ENCODE measurements at places on chromosomes 4 and X.

GRCh38 chrX:66024092-66024467, 15.8 kb downstream of the VSIG4 start:
- no peak for DNase-seq

DNA sequence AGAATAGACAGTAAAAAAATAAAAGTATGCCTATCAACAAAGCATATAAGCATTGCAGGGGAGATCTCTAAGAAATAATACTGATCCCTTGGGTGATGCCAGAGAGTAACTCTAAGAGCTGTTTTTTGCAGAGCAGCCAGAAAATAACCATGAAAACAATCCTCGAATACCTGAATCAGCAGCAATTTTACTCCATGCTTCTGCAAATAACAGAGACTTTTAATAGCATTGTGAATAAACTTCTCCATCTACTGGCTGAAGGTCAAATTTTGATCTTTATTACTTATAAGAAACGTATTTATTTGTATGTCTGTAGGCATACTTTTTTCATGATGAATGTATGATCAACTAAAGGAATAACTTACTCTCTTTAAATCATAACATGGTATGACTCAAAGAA, 334.5 kb downstream of the GALNTL6 start:
- DNase-seq = no peak

DNA sequence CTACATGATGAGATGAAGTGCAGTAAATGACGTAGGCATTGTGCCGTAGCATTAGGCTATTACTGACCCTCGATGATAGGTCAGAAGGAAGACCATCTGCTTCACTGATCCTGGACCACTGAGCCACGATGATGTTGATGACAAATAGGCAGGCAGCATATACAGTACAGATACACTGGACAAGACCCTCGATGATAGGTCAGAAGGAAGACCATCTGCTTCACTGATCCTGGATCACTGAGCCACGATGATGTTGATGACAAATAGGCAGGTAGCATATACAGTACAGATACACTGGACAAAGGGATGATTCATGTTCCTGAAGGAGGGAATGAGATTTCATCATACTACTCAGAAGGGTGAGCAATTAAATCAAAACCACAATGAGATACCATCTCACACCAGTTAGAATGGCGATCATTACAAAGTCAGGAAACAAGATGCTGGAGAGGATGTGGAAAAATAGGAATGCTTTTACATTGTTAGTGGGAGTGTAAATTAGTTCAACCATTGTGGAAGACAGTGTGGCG, 50.9 kb downstream of the BEND4 start:
- no peak for DNase-seq

- no peak for DNase-seq
These were observed 34.3 kb downstream of the SHROOM4 start for GRCh38 chrX:50779694-50780093.

DNA sequence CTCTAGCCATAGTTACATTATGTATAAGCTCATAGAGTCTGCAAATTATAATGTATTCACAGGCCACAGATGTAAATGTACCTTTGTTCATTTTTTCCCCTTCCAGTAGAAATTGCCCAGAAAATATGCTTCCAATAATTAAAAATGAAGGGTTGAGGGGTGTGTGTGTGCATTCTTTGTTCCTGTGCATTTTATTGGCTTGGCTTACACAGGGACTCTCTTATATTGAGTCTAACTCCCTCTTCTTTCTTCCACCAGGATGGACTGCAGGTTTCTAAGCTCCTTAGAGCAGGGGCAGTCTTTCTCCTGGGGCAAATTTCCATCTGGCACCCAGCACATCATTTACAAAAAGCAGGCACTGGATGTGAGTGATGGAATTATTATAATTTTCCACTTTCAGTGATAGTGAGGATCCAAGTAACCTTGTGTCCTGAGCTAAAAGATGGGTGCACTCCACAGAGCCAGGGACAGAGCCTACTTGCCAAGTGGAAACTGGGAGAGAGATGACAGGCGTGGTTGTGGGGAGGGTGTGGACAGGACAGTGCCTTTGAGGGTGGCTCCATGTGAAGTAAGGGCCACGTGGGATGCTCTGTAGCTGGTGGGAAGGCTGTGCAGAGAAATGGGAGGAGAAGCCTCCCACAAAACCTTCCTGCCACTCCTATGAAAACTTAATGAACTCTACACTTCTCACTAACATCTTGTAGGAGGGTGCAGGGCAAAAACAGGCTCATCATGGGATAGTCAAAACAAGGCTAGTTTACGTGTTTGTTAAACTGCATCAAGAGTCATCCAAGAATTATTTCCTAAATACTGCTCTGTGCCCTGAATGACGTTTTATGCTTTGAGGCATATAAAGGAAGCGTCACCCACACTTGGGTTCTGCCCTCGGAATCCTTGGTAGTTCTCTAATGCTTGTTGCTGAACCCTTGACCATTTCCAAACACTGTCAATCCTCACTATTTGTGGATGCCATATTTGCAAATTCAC, 16.0 kb downstream of the IGFBP7 start:
- no peak for DNase-seq

DNA sequence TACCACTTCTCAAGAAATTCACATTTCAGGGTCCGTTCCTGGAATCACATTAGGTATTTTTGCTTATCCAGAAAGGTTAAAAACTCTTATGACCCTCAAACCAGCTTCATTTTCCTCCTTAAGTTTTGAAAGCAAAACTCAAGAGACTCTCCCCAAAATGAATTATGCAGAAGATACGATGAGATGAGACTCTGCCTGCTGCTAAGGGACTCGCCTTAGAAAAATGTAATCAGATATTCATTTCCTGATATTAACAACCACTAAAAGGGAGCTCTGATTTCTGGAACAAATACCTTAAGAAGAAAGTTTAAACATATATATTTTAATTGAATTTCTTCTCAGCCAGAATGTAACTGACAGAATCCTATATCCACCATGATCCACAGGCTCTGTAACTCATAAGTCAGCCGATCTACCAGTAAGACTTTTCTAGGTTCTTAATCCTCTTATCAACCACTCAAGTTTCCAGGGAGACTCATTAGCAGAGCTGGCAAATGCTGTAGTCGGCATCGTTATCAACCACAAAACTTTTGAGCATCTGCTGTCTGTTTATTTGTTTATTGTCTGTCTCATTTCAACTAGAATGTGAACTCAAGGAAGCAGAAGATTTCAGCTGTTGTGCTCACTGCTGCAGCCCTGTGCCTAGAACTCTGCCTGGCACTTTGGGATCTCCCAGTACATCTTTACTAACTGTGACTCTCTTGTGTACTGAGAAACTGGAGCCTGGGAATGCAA, 112.5 kb downstream of the LDB2 start:
- DNase-seq = no peak

DNA sequence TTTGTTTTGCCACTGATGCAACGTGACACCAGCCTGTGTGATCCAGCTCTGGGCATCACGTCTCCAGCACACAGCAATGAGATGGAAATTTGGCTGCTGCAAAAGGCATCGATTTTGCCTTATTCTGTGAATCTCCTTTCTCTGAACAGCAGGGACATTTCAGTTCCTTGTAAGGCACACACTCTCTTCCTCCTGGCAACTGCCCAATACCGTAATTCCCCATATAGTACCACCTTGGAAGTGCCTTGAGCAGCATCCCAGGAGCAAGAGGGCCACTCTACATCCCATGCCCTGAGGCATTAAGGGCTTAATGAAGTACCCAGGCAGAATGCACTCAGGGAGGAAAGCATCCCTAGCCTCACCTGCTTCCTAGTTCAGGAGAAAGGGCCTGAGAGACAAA, 10.5 kb upstream of the MAMLD1 start:
- no peak for DNase-seq

DNA sequence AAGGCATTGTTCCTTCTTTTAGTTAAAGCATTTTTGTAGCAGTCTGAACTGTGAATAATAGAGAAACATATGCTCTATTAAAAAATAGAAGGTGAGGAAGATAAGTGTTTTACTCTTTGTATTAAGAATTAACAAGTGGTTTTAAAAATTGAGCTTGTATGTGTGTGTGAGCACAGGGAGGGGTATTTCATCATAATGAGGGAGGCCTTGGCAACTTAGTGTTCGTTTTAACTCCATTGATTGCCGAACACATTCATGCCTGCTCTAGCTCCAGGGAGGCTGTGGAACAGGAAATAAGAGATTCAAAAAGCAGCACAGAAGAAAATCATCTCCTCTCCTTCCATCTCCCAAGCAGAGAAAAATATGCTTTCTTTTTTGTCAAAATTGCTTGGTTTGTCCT, 14.8 kb downstream of the SHROOM3 start:
- no peak for DNase-seq

GRCh38 chrX:150200820-150201287, 162.3 kb upstream of the MAMLD1 start:
- peak; percentile 92 for DNase-seq

DNA sequence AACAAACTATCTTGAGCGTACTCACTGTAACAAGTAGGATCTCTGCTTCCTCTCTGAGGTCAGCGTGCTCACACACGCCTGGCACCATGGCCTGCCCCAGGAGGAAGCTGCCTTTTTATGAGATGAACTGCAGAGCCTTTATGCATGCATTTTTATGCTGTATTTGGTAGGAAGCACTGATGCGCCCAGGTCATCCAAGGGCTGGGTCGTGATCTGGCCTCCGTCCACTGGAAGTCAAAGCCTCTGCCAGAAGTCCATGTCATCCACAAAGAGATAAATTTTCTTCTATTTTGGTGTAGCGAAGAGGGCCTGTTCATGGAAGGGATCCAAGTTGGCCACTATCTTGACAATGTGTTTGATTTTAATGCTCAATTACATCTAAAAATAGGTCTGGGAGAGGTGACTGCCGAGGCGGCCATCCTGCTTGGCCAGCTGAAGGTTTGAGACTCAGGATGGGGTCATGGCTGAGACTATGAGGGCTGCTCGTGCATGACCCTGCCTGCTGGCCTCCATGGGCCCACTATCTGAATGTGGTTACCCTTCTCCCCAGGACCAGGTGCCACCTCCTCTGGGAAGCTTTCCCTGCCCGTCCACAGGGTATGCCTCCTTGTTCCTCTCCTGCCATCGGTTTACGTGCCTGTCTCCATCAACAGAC, 50.3 kb downstream of the HTRA3 start:
- DNase-seq = no peak

DNA sequence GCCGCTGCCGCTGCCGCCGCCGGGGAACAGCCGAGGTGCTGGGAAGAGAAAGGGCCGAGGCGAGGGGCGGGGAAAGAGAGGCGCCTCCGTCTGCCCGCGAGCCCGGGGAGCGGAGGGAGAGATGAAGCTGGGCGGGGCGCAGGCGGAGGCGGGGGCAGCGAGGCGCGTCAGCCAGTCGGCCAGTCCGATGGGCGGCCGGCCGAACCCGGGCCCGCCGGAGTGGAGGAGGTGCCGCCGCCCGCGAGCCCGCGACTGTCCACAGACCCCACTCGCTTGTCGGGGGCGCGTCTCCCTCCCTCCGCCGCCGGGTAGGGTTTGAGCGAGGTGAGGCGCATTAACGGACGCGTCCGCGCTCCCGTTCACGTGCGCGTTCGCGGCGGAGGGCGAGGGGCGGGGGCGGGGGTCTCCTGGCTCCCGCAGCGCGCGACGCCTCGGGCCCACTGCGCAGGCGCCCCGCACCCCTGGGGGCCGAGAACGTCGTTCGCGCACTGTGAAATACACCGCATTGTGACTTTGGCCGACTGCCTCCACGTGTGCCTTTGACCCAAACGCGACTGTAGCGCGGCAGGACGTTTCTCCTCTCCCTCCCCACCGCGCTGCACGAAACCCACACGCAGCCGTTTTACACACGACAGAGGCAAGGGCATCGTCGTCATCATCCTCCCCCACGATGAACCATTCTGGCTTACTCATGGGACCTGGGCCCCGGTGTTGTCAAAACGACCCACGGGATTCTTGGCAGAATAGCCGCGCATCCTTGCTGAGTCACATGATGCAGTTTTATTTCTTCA, at the start of gene NUDT11:
Gene NUDT11, minus strand, starts transcription at position 92 of the 791 bp plus-strand sequence. CDS start 148 bp downstream, outside the sequence.
- peak; percentile 4 for DNase-seq

- DNase-seq = no peak
These were observed 276.0 kb downstream of the C4orf33 start for GRCh38 chr4:129371926-129372325.

GRCh38 chrX:97389761-97390192, 506.1 kb downstream of the RPA4 start:
- no peak for DNase-seq

- no peak for DNase-seq
These were observed 2265.8 kb upstream of the TENM3 start for GRCh38 chr4:179977378-179977777.

DNA sequence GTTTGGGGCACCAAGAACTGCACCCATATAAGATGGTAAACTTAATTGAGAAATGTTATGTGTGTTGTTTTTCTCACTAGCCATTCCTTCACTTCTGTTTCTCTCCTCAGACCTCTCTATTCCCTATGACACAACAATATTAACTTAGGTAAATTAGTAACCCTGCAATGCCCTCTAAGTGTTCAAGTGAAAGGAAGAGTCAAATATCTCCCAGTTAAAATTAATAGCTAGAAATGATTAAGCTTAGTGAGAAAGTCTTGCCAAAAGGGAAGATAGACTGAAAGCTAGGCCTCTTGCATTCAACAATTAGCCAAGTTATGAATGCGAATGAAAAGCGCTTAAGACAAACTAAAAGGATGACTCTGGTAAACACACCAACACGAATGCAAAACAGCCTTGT, 132.9 kb upstream of the KLF8 start:
- no peak for DNase-seq

DNA sequence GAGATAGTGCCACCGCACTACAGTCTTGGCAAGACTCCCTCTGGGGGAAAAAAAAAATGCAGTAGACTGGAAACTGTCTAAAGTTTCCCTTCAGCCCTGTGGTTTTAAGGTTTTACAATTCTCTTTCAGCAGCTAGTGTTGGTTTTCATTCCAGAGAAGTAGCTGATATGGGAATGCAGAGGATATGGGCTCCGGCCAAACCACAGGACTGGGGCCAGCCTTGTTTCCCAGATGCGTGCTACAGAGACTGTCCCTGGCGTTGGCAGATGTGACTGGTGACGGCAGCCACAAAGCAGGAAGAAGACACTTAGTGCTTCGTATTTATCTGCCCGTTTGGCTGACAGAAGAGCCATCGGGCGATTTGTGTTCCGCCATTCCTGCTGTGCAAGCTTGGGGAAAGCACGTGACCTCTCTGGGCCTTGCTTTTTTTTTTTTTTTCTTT, 43.2 kb downstream of the ZBTB49 start:
- no peak for DNase-seq

- no peak for DNase-seq
These were observed 161.3 kb upstream of the KIT start for GRCh38 chr4:54496412-54496811.

DNA sequence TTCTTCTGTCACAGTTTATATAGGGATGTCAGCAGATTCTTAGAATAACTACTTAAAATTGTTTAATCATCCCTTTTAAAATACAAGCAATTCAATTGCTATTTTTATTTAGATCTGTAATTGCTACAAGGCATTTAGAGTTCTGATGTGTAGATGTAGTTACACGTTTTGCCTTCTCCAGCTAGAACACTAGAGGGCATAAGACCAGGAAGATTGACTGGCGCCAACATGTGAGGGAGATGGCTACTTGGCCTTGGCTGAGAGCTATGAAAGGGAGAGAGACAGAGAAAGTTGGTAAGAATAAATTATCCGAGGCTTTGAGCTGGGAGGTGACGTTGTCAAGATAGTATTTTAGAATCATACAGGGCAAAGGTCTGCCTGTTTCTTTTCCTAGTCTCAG, 563.7 kb upstream of the PRKX start:
- no peak for DNase-seq

- no peak for DNase-seq
These were observed 49.2 kb upstream of the MSX1 start for GRCh38 chr4:4810092-4810774.
